Activated CD4-positive, alpha-beta T cell treated with anti-CD3 and anti-CD28 coated beads for 36 hours (primary cell): ENCODE measurements at places on chromosomes 3 and 15.
A peak's percentile ranks its signal among the peaks of the same experiment; 100 is the strongest.

GRCh38 chr3:188338086-188338485 lies 184.1 kb downstream of the LPP start:
- DNase-seq: no peak

GRCh38 chr3:114556657-114557213 lies 262.9 kb downstream of the TIGIT start:
- DNase-seq: no peak

DNA sequence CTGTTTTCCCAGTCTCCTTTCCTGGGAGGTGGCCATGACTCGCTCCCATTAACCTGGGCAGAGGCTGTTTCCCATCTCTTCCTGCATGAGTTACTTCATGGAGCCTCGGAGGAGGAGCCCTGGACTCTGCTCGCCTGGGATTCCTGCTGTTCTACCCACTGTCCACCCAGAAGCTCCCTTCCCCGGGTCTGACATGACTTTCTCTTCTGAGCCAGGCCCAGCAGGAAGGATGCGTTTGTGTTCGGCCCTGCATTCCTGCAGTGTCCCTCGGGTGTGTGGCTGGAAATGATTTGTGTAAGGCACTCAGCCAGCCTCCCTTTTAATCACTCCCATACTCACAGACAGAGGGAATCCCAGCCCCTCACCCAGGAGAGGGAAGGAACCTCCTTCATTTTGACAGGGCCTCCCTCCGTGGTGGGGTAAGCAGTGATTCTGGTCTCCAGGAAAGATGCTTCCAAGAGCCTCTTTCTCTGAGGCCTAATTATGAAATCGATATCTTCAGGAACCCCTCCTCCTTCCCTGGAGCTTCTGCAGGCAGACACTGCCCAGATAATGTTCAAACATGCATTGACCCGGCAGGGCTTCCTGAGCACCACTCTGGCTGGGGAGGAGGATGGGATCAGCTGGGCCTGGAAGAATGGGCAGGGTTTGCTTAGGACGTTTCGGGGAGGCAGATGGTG lies 41.6 kb upstream of the DLG1 start:
- no peak for DNase-seq

DNA sequence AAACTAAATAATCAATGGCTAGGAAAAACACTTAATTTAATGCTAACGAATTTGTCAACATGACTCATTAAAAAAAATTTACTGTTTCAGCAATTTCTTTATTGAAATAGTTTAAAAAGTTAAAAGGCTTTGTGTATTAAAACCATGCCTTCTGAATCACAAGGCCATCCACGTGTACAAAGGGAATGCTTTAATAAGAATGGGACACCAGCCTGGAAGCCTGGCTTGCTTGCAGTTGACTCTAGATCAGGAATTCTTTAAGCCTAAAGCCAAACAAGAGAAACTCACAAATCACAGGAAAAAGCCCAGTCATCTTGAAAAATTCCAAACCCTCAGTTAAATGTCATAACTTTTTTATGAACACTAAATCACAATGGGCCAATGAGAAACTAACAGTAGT lies 137.6 kb downstream of the PEAK1 start:
- no peak for DNase-seq

DNA sequence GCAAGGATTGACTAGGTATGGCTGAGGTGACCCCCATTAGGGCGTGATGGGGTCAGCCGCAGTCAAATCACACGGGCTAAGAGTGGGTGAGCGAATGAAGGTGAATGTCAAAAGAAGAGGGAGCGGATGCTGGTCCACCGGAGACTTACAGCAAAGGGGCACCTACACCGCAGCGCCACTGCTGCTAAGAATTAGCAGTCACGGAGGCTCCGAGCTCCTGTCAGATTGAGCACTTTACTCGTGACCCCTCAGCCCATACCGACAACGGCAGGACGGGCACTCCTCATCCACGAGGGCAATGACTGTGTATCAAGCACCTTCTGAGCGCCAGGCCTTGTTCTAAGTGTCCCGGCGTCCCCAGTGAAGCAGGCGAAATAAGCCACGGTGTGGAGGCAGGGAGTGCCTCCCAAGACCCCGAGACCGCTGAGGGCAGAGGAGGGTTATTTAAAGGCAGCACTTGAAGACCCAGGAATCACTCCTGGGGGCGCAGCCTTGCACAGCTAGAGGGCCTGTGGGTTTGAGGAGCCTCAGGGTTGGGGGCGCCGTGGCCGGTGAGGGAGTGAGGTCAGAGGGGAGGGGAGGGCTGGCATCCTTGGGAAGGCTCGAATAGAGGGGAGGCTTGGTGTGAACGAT lies 61.6 kb upstream of the GATA2 start:
- DNase-seq: no peak

- DNase-seq: no peak
These were observed 204.7 kb downstream of the SV2B start for GRCh38 chr15:91304786-91305185.

DNA sequence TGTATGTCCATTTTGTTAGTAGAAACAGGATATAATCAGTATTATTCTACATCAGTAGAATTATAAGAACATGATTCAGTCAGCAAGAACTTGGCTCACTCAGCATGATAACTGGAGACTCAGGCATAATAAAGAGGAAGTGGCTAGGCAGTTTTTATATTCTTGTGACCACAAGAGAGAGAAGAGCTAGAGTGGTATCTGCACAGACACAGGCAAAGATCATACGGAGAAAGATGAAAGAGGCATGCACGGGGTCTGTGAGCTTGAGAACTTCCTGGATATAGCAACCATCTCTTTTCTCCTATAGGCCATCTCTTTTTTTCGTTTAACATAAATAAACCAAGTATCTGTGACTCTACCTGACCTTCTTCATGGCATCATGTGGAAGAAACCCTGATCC lies 46.8 kb downstream of the MYO5A start:
- peak; percentile 49 for DNase-seq

DNA sequence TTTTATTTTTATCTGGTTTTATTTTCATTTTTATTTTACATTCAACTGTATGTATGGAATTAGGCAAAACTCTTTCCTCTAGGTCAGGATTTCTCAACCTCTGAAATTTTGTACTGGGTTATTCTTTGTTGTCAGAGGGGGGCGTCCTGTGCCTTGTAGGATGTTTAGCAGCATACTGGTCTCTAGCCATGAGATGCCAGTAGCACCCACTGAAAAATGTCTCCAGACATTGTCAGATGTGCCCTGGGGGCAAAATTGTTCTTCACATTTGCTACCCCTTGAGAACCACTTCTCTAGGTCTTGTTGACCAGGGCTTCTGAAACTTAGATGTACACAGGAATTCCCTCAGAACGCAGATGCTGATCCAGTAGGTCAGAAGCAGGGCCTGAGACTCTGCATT lies 5.4 kb downstream of the CHRNA5 start:
- no peak for DNase-seq

- no peak for DNase-seq
These were observed 133.3 kb downstream of the SUCLG2 start for GRCh38 chr3:67521053-67521646.

- DNase-seq: no peak
These were observed 48.7 kb upstream of the RYK start for GRCh38 chr3:134299185-134299887.

DNA sequence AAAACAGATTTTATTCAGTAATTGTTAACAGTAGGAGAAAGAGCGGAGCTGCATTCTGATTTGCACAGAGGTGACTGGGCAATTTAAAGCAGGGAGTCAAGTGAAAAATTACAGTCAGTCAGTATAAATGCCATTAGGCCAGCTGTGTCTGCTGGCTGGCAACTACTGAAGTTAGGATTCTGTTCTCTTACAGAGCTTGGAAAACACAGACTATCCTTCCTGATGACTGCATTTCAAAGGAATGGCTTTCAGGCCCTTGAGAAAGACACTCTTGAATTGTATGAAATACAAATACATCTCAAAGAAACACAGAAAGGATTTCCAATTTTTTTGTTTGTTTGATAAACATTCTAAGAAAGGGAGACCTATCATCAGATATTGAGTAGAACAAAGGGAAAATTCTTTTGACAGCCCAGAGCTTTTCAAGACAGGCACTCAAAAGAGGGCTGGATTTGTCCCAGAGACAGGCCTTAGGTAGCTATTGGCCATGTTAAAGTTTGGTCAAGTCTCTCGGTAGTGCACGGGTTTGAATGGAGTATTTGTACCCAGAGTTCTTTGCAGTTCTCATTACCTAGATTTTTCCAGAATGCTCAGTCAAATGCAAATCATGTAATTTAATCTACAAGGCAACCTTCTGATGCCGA lies 551.2 kb upstream of the CCDC54 start:
- DNase-seq: no peak

DNA sequence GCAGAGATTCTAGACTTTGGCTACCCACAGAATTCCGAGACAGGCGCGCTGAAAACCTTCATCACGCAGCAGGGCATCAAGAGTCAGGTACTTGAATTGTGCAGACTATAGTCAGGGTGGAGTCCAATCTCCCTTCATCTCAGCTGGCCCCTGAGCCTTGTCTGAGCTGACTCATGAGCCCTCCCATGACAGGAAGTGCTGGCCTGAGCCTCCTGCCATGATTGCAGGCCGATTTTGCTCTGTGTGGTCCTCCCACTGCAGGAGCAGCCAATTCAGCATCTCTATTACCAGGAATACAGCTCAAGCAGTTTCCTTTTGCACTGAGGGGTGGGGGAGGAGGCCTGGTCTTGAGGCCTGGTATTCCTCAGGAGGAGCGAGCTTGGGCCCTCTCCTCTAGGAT lies 5.5 kb downstream of the AP2M1 start:
- no peak for DNase-seq

- no peak for DNase-seq
These were observed 24.7 kb downstream of the IP6K1 start for GRCh38 chr3:49761661-49762060.

GRCh38 chr3:160580938-160581337 lies 15.6 kb upstream of the KPNA4 start:
- no peak for DNase-seq

DNA sequence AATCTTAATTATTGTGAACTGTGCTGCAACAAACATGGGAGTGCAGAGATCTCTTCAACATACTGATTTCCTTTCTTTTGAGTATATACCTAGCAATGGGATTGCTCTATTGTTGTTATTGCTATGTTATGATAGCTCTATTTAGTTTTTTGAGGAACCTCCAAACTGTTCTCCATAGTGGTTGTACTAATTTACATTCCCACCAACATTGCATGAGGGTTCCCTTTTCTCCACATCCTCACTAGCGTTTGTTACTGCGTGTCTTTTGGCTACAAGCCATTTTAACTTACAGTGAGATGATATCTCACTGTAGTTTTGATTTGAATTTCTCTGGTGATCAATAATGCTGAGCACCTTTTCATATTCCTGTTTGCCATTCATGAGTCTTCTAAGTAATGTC lies 45.5 kb upstream of the TNFSF10 start:
- DNase-seq: no peak

DNA sequence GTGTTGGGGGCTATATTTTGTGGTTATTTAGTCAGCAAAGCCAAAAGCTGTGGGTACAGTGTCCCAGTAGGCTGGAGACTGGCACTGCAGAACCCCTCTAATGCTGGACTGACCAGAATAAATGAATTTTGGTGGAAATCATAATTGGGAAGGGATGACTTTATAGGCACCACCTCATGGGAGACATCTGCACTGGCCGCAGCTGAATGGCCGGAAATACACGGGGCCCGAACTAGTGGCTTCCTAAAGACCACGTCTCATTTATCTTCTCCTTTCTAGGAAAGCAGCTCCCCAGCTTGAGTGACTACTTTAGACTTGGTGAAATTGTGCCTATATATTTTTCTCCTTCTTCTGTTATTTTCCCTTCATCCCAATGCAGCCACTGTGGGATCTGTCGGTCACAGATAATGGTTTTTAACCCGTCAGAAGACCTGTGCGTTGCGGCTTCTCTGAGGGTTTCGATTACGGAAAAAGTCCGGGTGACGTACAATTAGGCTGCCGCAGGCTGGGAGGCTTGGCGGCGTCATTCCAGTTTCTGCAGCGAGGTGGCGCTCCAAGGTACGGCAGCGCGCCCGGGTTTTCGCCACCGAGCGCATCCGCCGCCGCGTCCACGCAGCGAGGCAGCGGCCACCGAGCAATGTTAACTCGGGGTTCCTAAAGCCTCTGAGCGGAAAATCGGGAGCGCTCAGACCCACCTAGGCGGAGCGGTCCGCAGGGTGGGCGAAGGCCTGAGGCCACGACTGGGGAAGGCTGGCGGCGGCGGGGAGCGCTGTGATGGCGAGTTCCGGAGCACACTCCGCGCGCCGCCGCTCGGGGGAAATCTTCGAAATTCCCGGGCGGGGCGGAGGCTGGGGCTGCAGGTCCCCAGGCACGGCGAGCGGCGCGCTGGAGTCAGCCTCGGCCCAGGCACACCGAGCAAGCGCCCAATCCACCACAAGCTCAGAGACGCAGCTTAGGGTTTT lies 26.3 kb downstream of the NR2F2 start:
- peak; percentile 88 for DNase-seq

DNA sequence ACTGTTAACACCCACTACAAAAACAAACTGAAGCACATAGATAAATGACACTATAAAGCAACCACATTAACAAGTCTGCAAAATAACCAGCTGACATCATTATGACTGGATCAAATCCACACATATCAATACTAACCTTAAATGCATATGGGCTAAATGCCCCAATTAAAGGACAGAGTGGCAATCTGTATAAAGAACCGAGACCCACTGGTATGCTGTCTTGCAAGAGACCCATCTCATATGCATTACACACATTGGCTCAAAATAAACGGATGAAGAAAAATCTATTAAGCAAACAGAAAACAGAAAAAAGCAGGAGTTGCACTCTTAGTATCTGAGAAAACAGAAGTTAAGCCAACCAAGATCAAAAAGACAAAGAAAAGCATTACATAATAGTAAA lies 1375.4 kb downstream of the ZPLD1 start:
- no peak for DNase-seq

- DNase-seq: no peak
These were observed 19.2 kb downstream of the LYSMD2 start for GRCh38 chr15:51718219-51718618.

DNA sequence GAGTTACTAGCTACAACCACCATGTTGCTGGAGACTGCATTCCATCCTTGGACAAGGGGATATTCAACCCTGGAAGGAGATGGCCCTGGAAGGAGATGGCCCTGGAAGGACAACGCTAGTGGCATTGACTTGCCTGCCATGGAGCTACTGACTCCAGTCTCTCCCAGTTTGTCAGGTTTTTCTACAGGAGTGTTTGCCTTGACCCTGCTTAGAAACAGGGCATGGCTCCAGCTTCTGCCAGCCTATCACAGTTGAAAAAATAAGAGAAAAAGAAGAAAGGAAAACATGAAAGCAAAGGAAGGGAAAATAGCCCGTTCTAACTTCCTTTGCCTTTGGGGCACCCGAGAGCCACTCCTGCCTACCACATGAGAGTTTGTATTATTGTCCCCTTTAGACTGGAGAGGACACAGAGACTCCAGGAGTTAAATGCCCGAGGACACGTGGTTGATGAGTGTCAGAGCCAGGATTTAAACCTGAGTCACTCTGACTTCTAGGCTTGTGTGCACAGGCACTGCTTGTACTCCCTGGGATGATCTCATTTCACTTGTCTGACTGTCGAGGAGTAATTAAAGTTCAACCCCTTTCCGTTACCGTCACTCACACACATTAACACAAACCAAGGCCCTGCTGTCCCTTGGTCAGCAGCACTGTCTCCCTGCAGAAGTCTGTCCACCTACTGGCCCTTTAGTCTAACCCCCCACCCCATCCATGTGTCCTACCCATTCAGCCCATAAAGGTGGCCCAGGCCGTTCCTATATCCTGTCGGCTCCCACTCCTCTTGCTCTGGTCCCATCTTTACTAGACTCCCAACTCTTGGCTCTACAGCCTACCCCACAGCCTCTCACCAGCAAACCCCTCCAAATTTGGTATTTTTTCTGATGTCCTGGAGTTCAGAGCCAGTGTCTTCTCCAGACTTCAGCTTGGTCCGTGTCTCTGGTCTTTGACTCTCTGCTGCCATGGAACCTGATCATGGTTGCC lies 46.1 kb downstream of the C2CD4A start:
- peak; percentile 12 for DNase-seq

GRCh38 chr15:64949383-64950186 lies 37.9 kb downstream of the ANKDD1A start:
- DNase-seq: no peak
